NCI-H146 (cell line): ENCODE measurements at places on chromosomes 13 and 19.

GRCh38 chr13:26967119-26968038, 204.2 kb downstream of the USP12 start:
- no peak for DNase-seq

DNA sequence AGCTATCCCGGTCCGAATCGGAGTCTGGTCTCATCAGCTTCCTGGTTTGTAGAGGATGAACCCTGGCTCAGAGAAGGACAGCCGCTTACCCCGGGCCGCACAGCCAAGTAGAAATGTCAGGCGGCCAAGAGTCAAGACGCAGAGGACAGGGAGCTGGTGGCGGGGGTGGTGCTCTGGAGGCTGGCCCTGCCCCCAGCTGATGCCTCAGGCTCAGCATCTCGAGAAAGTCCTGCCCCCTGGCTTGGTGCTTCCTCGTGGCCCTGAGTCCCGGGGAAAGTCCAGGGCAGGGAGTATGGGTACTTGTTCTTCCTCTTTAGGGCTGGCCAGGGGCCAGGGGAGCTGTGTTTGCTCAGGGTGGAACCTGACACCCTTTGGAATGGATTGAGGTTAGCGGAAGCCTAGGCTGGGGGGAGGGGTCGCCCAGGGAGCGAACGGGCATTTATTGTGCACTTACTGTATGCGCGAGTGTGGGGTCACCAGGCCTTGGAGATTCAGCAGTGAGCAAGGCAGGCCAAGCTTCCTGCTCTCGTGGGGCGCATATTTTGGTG, 2.2 kb downstream of the TJP3 start:
- peak; percentile 53 for DNase-seq

DNA sequence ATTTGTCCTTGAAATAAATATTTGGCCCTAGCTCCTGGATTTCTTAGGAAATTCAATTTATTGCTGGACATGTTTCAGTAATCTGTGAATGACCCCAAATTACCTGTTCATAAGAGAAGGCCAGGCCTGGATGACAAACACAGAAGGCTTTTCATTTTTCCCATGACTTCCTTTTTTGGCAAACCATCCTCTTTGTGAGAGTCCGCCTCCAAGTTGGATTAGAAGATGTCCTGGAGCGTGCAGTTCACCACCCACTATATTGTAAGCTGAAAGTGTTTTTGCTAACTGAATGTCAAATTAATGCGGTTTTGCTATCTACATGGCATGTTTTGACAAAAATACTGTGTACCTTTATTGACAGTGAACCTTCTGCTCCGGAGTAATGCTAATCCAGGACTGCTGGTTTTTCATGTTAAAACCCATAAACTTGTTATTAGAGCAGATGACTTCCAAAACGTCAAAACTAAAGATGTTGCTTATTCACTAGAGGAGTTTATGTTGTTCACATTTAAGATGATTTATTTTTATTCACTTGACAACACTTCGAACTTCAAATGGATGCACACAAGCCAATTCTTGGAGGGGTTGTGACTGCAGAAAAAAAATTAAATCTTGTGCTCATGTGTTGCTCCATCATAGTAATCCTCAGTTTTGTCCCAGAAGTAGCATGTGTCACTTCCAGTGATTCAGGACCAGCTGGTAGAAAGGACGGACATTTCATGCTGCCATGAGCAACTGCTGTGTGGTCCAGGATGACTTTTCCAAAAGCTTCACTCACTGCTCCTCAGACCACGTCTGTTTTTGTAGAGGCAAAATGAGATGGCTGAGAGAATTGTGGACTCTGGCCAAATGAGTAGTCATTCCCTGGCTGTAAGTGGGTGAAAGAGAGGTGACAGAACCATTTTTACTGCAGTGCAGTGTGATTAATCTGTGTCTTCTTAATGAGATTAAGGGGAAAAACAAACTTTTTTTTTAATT, 71.0 kb downstream of the ITGBL1 start:
- DNase-seq: no peak

GRCh38 chr13:114127473-114128347, 4.7 kb downstream of the RASA3 start:
- no peak for DNase-seq

DNA sequence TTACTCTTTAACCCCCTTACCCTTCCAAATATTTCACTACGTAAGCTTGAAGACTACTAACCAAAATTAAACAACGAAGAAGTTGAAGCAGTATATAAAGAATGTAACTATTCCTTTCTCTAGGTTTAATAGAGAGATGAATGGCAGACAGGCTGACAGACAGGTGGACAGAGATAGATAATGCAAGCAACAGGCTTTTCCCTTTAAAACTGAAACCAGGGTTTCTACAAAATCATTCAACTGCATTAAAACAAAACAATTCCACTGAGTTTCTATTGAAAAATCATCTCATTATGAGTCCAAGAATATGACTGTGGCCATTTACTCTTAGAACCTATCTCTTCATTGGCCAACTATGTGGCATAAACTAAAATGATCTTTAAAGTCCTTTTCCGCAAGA, 15.2 kb downstream of the LNX2 start:
- DNase-seq: no peak

DNA sequence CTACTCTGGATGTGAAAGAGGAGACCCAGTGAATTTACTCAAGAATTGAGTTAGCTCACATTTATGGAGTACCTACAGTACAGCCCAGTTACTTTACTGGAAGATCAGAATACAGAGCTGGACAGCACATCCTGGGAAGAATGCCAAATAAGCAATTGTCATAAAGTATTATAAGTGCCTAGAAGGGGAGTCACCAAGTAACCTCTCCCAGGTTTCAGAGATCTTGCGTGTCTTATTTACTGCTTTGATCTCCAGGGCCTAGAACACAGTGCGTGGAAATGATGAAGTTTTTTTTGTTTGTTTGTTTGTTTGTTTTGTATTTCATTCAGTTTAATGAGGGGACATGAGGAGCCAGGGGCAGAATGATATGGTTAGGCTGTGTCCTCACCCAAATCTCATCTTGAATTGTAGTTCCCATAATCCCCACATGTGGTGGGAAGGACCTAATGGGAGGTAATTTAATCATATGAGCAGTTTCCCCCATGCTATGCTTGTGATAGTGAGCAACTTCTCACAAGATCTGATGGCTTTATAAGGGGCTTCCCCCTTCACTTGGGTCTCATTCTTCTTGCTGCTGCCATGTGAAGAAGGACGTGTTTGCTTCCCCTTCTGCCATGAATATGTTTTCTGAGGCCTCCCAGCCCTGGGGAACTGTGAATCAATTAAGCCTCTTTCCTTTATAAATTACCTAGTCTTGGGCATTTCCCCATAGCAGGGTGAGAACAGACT, 5.2 kb downstream of the GARRE1 start:
- DNase-seq: no peak

DNA sequence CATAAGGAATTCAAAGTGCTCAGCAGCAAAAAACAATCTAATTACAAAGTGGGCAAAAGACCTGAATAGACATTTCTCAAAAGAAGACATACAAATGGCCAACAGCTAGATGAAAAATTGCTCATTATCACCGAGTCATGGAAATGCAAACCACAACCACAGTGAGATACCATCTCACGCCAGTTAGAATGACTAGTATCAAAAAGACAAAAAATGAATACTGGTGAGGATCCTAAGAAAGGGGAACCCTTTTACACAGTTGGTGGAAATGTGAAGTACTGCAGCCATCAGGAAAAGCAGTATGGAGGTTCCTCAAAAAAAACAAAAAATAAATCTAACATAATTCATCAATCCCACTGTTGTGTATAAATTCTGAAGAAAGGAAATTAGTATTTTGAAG, 1206.1 kb downstream of the EFNB2 start:
- DNase-seq: no peak
